Fibroblast of gingiva (primary cell): ENCODE measurements at places on chromosomes 11 and 22.
A peak's percentile ranks its signal among the peaks of the same experiment; 100 is the strongest.

DNA sequence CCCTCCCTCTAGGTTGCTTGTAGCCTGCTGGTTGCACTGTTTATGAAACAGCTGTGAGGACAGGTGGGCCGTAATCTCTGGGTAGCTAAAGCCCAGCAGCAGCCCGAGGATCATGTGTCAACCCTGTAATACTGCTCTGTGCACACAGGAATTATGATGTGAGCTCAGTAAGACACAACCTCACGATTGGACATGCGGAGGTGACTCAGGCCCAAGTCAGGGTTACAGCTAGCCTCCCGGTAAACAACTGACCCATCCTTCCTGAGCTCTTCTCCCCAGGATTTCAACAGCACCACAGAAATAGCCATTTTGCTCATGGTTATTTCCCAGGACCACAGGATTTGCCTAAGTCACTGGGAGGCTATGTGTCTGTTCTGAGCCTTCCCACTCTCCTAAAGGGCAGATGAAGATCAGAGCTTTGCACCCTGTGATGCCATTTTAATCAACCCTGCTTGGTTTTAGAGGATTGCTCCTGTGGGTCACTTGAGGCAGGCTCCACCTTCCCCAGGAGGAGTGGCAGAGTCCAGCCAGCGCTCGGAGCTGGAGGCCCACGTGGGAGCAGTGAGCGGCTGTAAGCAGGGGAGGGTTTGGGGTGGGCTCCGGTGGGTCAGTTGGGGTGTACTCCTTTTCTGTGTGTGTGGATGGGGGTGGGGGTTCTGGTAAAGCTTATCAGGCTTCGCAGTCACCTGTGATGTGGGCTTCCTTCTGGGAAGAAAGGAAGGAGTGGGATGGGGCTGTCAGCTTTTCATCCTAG, at the start of gene AMPD3:
AMPD3 (plus strand) TSS at position 387 of the 754 bp plus-strand sequence. CDS start 6,256 bp downstream, outside the sequence.
- peak; percentile 90 for DNase-seq

GRCh38 chr22:37175414-37176281, 12.4 kb downstream of the C1QTNF6 start:
- DNase-seq: no peak

GRCh38 chr22:20219667-20220628, 48.2 kb downstream of the RTN4R start:
- DNase-seq: no peak

DNA sequence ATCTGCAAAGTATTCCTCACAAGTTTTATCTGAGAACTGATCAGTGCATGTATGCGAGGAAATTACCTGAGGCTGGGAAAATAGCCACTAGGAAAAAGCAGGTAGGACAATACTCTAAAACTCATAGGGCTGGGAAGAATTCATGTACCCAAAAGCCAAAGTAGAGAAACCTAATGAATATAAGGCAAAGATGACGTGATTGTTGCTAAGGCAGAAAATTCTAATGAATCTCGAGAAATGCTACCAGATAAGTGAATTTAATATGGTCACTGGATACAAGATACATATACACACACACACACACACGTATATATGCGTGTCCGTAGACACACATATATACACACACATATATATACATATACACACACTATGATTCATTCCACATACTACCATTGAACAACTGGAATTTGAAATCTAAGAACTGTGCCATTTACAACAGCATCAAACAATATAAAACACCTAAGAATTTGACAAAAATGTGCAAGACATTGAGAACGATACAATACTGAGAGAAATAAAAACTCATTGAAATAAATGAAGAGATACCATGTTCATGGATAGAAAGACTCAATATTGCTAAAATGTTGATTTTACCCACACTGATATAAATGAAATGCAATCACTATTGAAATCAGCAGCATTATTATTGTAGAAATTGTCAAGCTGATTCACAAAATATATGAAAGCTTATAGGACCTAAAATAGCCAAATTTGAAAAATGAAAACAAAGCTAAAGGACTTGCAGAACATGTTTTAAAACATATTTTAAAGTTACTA, 46.4 kb downstream of the ARHGAP20 start:
- DNase-seq: no peak

DNA sequence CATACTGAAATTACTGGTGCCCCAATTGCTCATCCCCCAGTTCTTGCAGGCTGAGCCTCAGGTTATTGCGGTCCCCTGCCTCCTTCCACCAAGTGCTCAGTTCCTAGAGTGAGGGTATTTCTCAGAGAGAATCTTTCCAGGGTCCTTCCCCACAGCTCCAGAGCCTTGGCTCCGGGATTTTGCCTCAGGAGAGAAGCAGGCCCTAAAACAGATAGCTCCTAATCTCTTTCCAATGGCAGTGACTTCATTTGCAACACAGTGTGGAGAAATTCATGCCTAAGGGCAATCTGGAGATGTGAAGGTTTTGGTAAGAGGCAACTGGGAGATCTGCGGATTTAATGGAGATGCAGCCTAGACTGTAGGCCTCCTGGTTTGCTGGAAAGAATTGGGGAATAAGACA, 2.9 kb downstream of the NF2 start:
- DNase-seq: no peak

- no peak for DNase-seq
These were observed 86.8 kb downstream of the NECTIN1 start for GRCh38 chr11:119641983-119642745.

DNA sequence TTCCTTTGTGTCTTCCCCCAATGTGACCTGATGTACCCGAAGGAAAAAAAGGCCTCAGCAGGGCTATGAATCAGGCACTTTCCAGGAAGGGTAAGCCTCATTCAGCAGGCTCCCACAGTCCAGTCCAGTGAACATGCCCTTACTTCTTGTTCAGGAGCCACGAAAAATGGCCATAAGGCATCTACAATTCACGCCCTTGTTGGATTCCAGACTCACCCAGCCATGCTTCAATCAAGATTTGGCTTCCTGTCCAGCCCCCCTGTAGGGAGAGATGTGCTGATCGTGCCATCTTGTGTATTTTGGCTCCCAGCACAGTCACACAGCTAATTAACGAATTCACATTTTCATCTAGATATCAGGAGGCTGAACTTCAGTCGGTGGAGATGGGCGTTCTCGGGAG, 9.9 kb upstream of the KCNJ5 start:
- DNase-seq: no peak

DNA sequence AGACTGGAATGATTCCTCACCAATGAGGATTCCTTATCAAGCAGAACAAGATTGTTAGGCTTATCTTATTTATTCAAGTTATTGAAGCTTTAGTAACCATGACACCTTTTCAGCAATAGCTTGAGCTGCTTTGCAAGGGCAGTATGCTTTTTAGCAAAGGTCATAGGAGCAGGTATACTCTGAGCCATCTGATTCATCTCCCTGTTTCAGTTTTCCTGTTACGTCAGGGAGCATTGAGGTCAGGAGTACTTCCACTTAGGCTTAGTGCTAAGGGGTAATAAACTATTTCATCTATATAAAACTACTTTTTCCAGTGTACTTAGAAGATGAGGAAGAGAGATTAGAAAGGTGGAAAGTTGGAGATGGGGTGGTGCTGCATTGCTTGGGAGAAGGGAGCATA, 17.7 kb upstream of the ANKRD42 start:
- DNase-seq: no peak

- DNase-seq: no peak
These were observed 43.6 kb downstream of the GALNT18 start for GRCh38 chr11:11577932-11578911.

DNA sequence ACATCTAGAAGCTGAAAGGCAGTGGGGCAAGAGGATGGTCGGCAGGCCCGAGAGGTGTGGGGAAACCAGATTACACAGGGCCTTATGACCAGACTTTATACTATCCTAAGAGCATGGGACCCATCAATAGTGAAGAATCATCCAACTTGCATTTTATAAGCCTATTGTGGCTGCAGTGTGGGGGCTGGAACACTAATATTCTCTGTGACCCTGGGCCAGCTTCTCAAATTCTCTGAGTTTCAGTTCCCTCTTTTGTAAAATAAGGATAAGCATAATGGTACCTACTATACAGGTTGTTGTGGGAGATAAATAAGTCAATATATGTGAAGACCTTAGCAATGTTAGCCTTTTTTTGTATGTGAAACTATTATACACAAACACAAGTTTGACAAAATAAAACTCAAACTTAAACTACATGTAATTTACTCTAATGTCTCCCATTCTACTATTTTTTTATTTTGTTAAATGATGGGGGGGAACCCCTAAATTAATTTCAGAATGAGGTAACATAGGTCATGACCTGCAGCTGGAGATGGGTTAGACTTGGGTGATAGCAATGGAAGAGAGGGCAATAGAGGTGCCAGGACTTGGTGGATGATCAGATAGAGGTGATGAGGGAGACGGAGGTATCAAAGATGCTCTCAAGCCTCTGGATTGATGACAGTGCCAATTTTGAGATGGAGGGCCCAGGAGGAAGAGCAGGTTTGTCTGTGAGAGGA, 30.1 kb downstream of the SMCO4 start:
- DNase-seq: no peak

GRCh38 chr11:66820381-66820780, 22.9 kb upstream of the RCE1 start:
- no peak for DNase-seq

DNA sequence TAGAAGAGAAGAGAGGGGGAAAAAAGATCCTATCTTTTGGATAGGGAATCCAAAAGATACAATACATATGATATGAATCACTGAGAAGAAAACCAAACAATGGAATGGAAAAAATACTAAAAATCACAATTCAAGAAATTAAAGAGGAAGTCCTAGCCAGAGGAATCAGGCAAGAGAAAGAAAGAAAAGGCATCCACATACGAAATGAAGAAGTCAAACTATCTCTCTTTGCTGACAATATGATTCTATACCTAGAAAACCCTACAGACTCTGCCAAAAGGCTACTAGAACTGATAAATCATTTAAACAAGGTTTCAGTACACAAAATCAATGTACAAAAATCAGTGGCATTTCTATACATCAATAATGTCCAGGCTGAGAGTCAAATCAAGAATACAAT, 91.4 kb downstream of the EFCAB6 start:
- no peak for DNase-seq

GRCh38 chr11:69965821-69966582, 112.1 kb upstream of the ANO1 start:
- DNase-seq: no peak

- DNase-seq: no peak
These were observed 113.1 kb upstream of the NNMT start for GRCh38 chr11:114183044-114183511.

DNA sequence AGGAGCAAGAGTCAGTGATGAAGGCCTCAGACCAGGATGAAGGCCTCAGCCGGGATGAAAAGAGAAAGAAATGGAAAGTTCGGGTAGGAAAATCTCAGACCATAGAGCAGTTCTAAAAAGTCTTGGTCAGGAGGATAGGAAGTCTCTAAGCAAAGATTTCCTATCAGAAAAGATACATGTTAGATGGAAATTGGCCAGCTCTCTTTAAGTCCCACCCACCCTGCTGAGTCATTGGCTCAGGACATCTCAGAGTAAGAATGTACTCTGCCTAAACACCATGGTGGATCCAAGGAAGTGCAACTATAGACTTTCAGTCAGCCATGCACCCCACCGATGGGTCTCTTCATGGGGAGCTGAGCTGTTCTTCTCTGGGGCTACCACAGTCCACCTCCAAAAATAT, 4.4 kb downstream of the OR8B3 start:
- no peak for DNase-seq

DNA sequence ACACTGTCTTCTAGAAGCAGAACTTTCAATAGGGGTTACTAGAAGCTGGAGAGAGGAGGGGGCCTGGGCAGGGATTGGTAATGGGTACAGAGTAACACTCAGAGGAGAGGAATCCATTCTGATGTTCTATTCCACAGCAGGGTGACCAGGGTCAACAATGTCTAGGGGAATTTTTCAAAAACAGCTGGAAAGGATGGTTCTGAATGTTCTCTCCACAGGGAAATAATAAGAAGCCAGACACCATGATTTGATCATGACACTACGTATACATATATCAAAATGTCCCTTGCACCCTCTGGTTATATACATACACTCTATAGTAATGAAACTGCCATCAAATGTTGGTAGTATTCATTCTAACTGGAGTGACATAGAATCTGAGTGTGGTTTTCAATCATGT, 111.2 kb upstream of the TOP3B start:
- no peak for DNase-seq
